OCI-LY7 (cell line): ENCODE measurements at places on chromosomes 6 and 20.

DNA sequence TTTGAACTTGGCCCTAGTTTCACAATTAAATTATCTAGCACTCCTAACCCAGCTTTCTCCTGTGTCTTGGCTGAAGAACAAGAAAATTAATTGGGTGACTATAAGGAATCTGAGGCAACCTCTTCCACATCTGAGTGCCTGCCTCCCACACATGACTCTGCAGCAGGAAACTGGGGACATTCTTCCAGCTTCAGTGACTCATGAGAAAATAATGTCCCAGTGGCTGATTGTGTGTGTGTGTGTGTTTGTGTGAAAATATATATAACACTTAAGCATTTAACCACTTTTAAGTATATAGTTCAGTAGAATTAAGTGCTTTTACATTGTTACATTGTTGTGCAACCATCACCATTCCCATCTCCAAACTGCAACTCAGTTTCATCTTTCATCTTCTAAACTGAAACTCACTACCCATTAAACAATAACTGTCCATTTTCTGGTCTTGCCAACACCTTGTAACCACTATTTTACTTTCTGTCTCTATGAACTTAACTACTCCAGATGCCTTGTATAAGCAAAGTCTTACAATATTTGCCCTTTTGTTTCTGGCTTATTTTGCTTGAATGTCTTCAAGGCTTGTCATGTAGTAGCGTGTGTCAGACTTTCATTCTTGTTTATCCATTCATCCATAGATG, 8.7 kb downstream of the TRIM38 start:
- no peak for DNase-seq

- no peak for DNase-seq
These were observed 231.8 kb upstream of the SPTLC3 start for GRCh38 chr20:12777016-12777415.

DNA sequence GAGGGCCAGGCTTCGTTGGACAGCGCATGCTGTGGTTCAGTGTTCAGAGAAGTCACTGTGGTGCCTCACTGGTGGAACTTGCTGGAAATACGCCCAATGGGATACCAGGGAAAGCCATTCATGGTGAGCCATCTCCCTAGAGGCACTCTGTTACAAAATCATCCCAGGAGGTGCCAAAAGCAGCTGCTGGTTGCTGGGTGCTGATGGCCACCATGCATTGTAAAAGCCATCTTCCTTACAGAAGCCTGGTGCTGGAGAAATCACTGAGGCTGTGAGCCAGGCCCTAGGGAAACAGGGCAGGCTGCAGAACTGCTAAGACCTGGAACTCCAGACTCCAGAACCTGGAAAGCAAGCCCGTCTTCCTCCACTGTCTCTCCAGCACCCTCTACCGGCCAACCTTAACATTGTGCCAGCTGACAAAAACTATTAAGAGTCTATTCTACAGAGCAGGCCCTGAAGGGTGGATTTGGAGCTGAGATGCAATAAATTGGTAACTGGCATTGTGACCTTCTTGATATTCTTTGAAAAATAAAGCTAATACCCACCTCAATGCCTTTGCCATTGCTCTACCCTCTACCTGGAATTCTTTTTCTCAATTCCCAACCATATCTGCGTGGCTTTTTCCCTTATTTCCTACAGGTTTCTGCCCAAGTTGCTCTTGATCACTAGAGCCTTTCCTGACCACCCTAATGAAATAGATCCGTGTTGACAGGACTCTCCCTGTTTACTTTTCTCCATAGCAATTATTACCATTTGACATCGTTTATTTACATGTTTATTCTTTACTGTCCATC, 18.5 kb downstream of the SNRPB start:
- DNase-seq = peak; percentile 54

- no peak for DNase-seq
These were observed 149.3 kb downstream of the GJA1 start for GRCh38 chr6:121584586-121585369.

GRCh38 chr6:24648276-24648675, 2.3 kb upstream of the KIAA0319 start:
- DNase-seq = no peak

- DNase-seq = no peak
These were observed 17.5 kb upstream of the MOCS1 start for GRCh38 chr6:39951716-39952115.

DNA sequence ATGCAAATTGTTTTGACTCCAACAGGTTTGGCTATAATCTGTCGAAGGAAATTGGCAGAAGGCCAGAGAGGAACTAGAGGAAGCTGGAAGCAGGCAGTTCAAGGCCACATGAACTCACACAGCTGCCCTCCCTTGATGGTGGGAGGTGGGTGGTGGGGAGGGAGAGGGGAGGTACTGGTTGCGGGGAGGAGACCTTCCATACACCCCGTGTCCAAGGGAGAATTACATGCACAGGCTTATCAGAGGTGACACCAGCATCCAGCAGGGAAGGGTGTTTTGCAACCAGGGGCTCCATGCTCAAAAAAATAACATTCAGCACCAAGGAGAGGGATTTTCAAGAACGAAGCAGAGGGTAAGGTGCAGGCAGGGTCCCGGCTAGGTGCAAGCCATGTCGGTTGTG, 9.1 kb downstream of the PRND start:
- no peak for DNase-seq

GRCh38 chr20:37502654-37503053, 18.4 kb upstream of the NNAT start:
- no peak for DNase-seq

- peak; percentile 30 for DNase-seq
These were observed 195.8 kb upstream of the ZNF184 start for GRCh38 chr6:27668442-27669294.

GRCh38 chr6:84197708-84198107, 29.7 kb downstream of the CEP162 start:
- no peak for DNase-seq

DNA sequence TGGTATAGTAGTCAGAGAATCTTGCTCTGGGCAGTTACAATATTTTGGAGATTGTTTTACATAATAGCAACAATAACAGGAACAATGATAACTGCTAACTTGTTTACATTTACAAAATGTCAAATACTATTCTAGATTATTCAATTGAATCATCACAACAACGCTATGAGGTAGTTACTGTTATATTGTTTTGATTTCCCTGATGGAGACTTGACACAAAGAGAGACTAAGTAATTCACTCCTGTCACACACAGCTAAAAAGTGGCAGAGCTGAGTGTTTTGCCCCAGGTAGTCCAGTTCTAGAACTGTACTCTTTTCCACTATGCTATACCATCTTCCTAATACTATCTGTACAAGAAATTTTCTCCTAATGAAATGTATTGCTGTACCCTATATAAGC, 356.1 kb downstream of the LAMA2 start:
- DNase-seq = no peak

DNA sequence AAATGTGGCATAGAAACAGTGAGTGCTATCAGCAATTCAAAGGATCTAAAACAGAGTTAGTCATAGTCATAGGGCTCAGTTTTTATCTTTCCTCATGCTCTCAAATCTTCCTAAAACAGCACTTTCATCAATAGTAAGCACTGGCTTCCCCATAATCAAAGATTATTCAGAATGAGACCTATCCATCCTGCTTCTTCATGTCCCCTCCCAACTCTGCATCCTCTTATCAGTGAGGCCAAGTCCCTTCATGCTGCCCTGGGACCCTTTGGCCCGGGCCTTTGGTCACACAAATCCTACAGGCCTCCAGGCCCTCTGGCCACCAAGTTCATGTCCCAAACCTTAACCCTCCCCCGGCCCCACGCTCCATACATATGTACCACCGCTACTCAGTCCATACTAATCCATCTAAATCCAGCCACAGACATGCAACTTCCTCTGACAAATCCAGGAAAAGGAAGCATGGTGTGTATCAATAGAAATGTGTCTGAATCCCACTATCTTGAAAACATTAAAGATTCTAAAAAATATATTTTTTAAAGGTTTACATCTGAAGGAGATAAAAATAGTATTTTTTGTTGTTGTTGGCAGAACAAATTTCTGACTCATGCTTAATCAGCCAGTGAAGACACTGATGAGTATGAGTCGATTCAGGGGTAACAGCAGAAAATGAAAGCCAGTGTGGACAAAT, 143.5 kb downstream of the PDE7B start:
- DNase-seq = no peak

DNA sequence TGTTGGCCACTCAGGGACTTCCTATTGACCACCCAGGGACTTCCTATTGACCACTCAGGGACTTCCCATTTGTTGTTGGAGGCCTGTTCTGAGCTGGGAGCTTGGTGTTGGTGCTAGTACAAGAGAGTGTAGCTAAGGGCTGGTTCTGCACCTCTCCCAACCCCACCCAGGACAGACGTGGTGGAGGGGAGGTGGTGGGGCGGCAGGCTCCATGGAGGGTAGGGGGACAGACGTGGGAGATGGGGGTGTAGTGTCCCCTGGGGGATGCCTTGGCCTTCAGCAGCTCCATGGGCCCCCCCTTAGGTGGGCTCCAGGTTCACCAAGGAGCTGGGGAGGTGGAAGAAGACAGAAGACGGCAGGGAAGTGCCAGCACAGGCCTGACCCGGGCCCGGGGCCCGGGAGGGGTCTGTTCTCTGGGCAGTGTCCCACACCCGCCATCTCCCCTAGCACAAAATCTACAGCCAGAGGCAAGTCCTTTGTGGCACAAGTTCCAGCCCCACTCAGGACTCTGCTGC, 33.9 kb downstream of the CHRNA4 start:
- DNase-seq = no peak

DNA sequence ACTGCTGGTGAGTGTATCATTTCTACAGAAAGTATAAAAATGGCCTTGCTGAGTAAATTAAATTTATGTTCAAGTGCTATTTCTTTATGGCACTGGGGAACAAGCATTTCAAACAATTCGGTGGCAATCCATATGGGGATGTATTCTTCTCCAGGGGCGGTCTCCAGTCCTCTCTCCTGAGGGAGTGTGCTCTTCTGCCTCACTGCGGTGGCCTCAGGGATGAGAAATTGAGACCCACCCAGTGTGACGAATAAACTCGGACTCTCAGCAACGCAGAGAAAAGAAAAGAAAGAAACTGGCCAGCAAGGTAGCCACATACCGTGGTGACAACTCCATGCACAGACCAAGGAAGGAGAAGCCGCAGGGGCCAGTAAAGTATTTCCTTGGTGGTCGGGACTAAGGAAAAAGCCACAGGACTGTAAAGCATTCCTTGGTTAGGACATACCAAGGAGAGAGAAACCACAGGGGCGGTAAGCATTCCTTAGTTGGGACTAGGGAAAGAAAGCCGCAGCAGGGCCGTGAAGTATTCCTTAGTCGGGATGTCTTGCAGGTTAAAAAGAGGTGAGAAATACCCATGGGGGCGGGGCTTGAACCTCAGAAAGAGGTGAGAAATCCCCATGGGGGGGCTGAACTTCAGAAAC, 13.6 kb upstream of the GOPC start:
- DNase-seq = no peak

- peak; percentile 69 for DNase-seq
These were observed 102.1 kb upstream of the MYL9 start for GRCh38 chr20:36439040-36439730.

- no peak for DNase-seq
These were observed 131.2 kb upstream of the RPS6KA2 start for GRCh38 chr6:166758136-166758704.

DNA sequence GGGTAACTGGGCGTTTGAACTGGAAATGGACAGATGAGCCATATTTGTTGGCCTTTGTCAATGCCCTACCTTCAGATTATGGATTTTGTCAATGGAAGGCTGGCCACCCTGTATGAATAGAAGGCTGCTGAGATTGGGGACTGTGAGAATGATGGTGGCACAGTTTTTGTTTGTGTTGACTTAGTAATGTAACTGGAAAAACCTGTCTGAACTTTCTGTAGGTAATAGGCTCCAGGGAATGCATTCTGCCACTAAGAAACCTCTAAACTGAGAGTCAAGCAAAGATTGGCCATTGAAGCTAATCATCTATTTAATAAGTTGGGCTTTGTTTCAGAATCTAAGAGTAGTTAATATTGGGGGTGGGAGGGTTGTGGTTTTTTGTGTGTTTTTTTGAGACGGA, 97.5 kb downstream of the FOXO3 start:
- no peak for DNase-seq

DNA sequence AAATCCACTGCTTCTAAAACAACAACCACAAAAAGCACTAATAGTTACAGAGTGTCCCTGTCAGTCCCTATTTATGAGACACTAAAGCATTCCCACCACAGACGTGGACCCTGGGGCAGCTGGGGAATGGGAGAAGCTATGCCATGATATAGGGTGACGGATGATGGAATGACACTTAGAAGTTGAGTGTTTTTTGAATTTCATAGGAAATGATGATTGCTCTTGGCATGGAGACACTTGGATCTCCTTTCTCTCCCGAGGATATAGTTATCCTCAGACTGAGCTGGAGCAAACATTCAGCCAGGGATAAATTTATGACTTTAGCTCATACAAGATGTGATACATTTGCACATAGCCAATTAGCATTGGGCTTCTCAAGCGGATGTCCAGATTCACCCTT, 151.2 kb downstream of the EDN3 start:
- DNase-seq = no peak

GRCh38 chr6:150177952-150178520, 35.2 kb downstream of the PPP1R14C start:
- no peak for DNase-seq

DNA sequence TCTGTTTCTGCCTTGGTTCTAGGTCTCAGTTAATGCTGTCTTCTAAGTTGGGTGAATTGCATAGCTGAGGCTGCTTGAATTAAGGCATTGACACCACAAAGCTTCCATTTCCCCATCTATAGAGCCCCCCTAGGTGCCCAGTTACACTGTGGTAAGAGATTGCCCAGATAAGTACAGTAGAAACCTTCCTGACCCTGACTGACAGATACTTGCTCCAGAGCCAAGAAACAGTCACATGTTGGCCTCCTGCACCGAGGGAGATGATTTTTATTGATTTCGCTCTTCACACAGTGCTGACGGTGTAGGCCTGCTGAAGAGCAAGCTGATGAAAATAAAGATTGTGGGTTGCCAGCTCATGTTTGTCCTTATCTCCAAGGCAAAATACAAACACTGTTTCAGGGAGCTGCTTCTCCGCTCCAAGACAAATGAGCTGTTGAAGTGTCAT, 67.9 kb downstream of the TRMT11 start:
- no peak for DNase-seq

GRCh38 chr20:51092338-51092737, 69.4 kb upstream of the KCNG1 start:
- DNase-seq = no peak

DNA sequence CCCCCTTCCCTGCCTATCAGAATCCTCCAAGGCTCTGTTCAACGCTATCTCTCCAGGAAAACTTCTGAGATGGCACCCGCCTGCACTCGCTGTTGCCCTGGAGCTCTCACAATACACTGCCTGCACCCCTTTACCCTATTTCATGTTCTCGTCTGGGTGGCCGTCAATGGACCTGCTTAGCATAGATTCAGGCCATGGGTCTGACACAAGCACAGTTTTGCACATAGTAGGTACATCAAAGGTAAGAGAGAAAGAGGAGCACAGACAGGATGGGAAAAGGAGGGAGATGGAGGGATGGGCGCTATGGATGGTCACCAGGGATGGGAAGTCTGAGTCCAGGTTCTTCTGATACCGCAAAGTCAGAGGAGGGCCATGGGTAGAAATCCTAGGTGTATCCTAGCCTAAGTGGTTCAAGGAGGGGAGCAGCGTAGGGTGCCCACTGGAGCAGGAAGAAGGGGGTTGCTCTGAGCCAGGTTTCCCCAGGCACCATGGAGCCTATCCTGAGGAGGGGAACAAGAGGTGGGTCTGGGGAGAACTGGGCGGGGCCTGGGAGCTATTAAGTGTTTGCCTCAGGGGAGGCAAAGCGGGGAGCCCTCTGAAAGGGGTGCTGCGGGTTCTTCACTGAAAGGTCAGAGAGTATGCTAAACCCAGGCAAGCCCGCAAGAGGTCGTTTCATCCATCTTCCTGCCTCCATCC, 89.3 kb downstream of the MRPL14 start:
- DNase-seq = no peak
